NCI-H345 (cell line): ENCODE measurements at places on chromosomes 1 and 21.

DNA sequence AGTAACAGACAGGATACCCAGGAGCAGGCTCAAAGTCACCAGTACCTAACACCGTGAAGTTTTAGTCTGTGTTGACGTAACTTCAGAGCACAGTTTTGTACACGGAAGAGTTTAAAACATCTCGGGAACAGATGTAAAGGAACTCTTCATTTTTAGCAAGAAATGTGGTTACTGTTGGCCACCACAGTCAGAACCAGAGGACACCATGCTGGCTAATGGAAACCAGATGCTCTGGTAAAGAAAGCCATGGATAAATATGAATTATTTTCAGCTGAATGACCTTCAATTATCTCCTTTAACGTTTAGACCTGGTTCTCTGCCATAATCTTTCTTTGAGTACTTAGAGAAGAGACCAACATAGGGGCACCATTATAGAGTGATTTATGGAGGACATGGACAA lies 115.9 kb downstream of the NTMT2 start:
- DNase-seq, result no peak

DNA sequence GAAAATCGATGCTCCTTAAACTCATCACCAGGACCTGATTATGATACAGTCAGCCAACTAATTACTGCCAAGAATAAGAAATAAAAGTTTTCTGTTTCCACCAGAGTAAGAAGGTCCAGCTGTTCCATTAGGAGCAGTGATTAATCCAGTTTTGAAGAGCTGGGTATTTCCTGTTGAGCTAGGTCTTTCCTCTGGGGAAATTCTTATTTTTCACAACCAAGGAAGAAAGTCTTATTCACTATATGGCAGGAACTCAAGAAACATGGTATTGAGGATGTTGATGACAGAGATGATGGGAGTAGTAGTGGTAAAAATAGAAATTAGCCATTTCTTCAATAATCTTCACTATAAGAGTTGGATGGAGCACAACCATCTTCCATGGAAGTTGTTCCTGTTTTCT lies 374.6 kb upstream of the RUNX1 start:
- DNase-seq, result no peak

DNA sequence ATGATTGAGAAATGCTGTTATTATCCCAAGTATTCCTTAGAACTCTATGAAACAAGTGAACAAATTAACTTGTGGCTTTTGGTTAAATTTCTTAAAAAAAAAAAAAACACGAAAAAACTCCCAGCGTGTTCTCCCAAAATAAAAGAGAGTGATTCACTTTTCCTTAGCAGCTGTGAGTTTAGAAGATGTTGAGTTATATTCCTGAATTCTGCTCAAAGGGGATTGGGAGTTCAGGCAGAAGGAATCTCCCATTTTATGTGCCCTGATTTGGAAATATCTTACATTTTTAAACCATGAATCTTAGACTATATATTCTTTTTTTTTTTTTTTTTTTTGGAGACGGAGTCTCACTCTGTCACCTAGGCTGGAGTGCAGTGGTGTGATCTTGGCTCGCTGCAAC lies 34.3 kb downstream of the SMG7 start:
- no peak for DNase-seq

GRCh38 chr1:46714976-46715375 lies 3.9 kb downstream of the EFCAB14 start:
- no peak for DNase-seq

DNA sequence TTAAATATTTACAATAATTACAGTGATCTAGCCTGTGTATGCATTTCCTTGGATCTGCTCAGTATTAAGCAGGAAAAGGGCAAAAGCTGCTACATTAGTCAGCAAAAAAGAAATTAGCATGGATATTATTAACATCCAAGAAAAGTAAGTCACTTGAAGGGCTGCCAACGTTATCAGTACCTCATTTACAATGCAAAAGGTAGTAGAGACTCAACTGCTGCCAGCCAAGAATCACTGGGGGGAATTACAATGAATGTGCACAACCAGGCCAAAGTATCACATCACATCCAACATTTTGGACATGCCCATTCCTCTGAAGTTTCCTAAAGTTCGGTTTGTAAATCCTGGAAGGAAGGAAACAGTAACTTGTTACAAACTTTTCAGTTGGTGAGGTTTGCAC lies 1.9 kb downstream of the CNN3 start:
- DNase-seq, result no peak

GRCh38 chr1:16078925-16079656 lies 5.6 kb upstream of the FAM131C start:
- peak; percentile 71 for DNase-seq

DNA sequence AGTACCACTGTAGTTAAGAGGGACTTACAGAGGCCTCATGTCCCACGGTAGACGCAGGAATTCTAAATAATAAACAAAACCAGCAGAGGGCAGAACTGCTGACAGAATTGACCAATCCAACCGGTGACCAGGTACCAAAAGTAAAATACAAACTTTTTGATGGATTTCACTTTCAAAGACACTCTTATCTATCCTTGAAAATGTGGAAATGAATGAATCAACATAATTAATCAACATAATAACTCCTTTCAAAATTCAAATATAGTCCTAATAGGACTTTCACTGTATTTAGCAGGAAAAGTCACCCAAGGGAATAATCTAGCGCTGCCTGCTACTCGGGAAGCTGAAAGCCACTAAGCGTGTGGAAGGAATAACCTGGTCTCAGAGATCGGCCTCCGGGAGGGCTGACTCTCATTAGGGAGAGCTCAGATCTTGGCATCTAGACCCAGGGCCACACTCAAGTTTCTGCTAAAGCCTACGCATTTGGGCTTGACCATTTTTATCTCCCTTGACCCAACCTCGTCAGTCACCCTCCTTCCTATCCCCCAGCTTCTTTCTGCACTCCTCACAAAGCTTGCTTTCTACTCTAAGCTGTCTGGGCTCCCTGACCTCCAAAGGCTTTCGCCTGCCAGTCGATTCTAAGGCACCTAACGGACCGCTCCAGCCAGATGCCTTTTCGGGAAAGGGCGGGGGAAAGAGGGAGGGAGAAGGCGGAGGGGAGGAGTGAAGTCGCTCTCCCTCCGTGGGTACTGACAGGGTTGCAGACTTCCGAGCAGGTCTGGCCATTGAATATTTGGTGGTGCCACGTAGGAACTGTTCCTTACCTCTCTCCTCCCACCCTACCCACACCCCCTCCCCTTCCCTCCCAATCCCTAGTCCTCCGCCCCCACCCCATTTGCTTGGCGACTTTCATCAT lies 1.6 kb downstream of the COL11A1 start:
- DNase-seq, result peak; percentile 70

GRCh38 chr1:2537784-2538115 lies 7.7 kb upstream of the HES5 start:
- no peak for DNase-seq

DNA sequence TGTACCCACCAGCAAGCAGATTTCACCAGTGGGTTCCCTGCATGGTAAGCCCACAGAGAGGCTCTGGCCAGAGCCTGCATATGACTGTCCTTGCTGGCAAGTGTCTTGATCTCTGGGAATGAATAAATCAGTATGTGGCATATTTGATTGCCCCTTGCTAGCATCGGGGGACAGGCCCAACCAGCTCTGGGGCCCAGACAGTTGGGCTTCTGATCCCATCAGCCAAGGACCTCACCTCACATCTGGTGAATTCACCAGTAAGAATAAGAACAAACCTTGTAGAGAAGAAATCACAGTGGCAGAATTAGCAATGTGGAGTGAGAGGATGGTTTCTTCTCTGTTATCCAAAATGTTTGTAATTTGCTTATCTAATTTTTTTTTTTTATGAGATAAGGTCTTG lies 15.9 kb downstream of the SLC1A7 start:
- DNase-seq, result no peak
